ENCODE measurements at places on chromosomes 1 and 21.

- no peak for DNase-seq
Observed at GRCh38 chr1:173224280-173224892, 17.3 kb upstream of the TNFSF4 start.

GRCh38 chr1:104125970-104126369, 376.3 kb downstream of the AMY1C start:
- no peak for DNase-seq

DNA sequence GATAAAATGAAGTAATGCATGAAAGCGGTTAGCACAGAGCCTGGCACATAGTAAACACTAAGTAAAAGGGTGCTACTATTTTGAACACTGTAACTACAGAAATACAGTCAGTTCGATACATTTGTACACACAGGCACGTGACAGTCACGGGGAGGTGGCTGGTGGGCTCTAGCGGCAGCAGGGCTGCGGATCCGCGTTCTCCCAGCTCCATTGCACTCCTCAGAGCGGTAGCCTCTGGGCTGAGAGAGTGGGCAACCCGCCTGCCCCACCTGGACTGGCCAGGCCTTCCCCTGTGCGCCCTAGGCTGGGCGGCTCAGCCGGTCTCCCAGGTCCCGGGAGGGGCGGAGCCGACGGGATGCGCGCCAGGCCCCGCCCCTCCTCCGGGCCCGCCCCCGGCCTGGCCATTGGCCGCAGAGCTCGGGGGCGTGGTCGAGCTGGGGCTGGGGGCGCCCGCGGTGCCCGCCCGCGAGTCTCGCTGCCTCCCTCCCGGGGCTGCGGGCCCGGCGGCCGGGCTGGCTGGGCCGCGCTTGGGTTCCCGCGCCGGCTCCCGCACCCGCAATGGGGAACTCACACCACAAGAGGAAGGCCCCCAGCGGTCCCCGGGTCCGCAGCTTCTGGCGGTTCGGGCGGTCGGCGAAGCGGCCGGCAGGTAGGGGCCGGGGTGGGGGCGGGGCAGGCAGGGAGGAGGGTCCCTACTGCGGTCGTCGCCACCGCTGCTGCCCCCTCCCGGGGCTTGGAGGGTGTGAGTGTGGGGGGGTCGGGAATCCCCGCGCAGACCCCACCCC, 51.2 kb upstream of the SYNC start:
- DNase-seq: peak; percentile 35

DNA sequence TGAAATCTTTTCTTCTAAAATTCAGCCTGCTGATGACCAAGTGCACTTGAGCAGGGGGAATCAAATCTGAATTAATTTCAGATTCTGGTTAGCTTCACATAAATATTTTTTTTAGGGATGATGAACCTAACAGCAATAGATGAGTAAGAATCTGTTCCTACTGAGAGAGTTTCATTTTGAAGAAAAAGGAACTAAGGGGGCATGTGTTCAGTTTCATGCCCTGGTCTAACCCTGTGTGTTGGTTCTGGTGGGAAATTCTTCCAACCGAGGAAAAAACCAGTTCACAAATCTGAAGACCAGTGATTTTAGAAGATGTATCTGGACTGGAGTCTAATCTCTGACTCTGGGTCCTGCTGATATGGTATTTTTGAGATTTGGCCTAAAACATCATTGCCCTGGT, 13.7 kb downstream of the SELL start:
- DNase-seq: no peak

DNA sequence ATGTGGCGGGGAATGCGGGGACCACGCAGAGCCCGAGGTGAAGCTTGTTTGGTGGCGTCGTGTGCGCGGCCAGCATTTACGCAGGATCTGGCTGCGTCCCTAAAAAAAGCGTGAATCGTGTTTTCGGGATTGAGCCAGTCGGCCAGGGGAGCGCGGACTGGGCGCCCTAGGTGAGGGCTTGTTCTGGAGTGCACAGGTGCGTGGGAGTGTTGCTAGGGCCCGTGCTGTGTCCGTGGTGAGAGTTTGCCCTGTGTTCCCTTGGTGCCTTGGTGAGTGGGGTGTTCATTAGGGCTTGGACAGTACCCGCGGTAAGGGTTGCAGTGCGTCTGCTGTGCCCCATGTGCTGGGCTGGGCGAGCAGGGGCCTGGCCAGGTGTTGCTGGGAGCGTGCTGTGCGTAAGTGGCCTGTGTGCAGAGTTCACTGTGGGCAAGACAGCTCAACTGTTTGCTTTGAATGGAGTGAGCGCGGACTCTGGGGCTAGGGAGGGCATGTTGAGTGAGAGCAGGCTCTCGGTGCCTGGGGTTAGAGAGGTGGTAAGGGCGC, 673 bp downstream of the CD46 start:
- DNase-seq: no peak

- no peak for DNase-seq
Observed at GRCh38 chr1:20028125-20028524, 41.9 kb upstream of the PLA2G5 start.

GRCh38 chr1:60861961-60862567, 220.3 kb upstream of the NFIA start:
- no peak for DNase-seq

DNA sequence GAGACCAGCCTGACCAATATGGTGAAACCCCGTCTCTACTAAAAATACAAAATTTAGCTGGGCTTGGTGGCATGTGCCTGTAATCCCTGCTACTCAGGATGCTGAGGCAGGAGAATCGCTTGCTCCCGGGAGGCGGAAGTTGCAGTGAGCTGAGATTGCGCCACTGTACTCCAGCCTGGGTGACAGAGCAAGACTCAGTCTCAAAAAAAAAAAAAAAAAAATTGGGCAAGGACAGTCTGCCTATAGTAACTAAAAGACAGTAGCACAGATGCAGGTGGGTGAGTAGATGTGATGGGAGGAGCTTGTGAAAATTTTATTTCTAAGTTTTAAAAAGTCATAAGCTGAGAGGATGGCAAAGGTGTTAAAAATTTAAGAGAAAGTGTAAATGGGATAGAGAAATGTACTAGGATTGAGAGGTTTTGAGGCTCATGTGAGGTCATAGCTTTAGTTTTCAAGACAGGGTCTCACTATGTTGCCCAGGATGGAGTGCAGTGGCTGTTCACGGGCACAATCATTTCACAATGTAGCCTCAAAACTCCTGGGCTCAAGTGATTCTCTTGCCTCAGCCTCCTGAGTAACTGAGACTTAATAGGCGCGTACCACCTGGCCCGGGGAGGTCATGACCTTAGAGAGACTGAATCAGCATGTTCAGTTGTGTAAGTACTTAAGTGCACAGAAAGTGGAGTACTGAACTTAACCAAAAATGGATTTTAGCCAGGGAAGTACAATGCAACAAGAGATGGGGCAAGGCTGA, 33.7 kb downstream of the PTP4A2 start:
- no peak for DNase-seq

DNA sequence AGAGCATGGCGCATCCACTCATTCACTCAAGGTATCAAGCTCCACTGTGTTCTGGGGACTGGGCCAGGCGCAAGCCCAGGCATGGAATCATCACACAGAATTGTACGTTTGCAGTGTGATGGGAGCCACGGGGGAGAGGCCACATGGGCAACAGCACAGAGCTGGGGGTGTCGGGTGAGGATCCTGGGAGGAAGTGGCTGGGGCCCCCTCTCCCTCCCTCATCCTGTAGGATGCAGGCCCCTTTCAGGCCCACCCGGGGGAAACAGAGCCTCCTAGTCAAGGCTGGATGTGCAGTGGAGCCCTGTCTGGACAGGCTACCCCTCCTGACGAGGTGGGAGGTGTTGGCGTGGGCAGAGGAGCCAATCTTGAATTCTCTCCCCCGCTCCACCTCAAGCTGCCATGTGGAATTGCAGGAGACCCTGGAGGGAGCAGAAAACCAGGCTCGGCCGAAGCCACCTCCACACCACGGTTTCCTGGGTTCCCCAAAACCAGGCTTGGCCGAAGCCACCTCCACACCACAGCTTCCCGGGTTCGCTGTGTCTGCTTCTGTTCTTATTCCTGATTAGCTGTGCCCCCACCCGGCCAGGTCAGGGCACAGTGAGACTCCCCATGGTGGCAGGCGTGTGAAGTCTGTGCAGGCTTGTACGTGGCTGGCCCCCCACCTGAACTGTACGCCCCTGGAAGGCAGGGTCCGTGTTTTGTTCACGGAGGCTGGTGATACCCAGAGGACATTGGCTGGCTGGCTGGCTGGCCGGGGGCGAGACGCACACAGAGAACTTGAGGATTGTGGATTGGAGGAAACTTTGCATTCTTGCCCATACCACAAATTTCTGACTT, 4.2 kb upstream of the C1orf174 start:
- no peak for DNase-seq

DNA sequence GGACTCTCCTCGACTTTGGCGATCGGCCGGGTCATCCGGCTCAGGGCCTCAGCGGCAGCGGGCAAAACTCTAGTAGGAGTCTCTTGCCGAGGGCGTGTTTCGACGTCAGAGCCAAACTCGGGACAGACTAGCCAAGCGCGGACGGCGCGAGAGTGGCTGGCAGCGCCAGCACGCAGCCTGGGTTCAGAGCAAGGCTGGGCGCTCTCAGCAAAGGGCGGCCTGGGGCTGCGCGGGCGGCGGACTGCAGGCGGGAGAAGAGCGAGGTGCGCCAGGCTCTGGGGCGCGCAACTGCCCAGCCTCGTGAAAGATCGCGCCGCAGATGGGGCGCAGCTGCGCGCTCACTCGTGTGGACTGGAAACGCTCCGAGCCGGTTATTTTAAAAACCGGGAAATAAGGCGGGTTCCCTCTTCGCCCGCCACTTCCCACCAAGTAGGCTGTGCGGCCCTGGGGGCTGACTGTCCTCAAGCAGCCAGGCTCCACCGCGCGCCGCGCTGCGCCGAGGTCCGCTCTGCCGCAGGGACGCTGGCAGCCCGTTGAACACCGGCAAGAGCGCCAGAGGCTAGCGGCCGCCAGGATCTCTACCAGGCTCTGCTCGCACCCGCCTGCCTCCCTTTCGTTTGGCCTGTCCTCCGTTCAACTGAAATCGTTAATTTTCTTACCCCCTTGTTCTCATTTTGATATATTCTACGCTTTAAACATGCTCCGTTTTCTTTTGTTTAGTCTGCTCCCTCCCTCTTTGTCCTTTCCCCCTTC, 2.4 kb downstream of the ALX3 start:
- DNase-seq: no peak

- no peak for DNase-seq
Observed at GRCh38 chr1:41341772-41342562, 19.3 kb upstream of the FOXO6 start.

DNA sequence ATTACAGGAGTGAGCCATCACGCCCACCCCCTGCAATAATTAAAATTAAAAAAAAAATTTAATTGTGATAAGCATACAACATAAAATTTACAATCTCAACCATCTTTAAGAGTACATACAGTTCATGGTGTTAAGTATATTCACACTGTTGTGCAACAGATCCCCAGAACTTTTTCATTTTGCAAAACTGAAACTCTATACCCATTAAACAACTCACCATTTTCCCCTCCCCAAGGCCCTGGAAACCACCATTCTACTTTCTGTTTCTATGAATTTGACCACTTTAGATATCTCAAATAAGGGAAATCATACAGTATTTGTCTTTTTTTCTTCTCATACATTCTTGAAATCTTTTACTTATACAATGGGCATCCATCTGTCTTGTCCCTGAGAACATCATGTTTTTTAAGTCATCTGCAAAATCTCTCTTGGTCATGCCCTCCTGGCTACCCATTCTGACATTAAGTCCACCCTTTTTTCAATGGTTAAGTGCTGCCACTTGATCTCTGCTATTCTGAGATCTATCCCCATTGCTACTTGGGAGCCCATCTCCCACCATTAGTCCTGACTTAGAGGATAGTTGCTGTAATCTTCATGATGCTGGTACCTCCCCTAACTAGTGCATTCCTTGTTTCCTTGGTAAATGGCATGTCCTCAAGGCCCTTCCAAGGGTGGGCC, 39.4 kb upstream of the ZFYVE9 start:
- no peak for DNase-seq

GRCh38 chr1:92192246-92192645, 25.5 kb upstream of the C1orf146 start:
- no peak for DNase-seq

DNA sequence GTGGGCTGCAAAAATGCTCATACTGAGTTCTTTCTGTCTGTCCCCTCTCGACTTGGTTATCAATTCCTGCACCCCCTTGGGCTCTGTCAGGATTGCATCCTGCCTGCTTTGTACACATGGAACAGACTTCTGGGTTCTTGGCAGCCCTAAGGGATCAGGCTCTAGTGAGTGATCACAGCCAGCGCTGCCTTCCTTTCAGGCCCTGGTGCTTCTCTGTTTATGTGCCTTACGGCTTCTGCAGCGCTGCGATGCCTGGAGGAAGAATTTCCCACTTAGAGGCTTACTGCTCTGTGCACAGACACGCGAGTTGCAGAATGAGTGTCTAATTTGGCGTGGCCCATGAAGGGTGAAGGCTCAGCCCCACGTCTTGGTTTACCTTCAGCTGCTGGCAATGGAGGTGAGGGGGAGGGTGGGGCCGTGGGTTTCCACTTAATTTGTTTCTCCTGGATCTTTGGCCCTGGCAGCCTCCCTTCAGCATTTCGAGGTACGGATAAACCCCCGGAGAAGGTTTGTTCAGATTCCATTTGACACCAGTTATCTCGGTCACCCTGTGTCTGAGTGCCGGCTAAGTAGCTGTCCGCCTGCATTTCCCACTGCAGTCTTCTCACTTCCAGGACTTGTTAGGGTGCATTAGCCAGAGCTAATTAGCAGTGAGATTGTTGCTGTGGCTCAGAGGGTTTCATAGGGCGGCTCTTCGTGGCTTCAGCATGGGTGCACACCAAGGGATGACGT, 227.3 kb downstream of the DYRK1A start:
- no peak for DNase-seq

DNA sequence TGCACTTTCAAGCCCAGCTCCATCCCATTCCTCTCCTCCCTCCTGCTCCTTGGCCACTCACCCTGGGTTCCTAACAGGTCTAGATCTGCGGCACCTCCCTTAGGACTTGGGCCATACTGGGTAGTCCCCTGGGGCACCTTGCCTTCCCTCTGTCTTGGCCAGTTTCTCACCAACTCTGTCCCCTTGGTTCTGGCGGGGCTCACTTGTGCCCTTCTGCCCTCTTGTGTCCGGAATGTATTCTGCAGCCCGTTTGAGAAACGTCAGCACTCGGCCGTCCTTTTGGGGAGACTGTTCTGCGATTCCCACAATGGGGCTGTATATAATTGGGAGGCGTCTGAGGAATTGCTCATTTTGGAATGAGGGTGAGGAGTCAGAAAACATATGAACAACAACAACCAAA, 162.4 kb downstream of the ZSCAN20 start:
- no peak for DNase-seq

GRCh38 chr1:12601700-12602658, 16.0 kb downstream of the DHRS3 start:
- DNase-seq: no peak

DNA sequence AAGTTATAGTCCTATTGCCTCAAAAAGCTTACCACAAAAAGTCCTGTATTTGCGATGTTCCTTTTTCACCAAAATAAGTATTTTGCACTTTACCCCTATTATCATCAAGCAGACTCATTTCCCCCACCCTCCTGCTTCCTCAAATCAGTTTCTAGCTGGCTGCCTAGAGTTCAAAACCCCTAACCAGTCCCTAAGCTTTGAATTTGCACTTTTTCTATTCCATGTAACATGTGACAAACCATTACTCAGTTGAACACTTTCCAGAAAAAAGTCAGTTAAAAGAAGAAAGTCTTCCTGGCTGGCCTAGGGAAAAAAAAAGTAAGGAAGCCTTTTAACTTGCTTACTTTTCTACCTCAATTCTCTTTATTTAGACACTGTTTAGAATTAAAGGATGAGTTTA, 8.2 kb downstream of the CEP170 start:
- DNase-seq: no peak

All from activated T-helper 1 cell treated with anti-CD3 and anti-CD28 coated beads, Interleukin-2, amount 50 U/mL, for 16 hours (primary cell).